ENCODE measurements at places on chromosomes 12 and 14. TPM values are rescaled to one million over a fixed set of nuclear protein-coding genes. Genes with fewer than 3 reads are reported as not detected.

GRCh38 chr12:60165781-60166180 is 570.0 kb downstream of the SLC16A7 start:
- no peak for DNase-seq

GRCh38 chr14:104135904-104136471 is 2.4 kb upstream of the KIF26A start:
- no peak for DNase-seq

DNA sequence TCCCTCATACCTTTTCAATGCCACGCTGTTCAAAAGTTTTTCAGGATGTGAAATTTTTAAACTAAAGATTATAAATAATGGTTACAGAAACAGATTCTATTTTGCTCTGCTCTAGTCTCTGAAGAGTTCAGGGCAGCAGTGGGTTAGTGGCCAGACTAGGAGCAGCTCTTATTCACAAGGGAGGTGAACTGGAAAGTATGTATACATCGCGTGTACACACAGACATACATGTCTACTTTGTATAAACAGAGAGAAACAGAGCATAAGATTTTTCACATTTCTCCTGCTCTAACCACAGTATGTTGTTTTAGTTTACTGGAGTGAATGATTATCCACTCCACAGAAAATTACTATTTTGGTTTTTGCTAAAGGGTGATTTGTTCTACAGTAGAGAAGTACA is 74.4 kb upstream of the CRY1 start:
- DNase-seq: no peak

GRCh38 chr12:93518725-93519124 is 51.4 kb downstream of the MRPL42 start:
- DNase-seq: no peak

GRCh38 chr12:14514946-14515345 is 52.7 kb downstream of the PLBD1 start:
- DNase-seq: no peak

- no peak for DNase-seq
Measured at GRCh38 chr12:16297521-16297920, 20.0 kb upstream of the SLC15A5 start.

Gene SP1
- polyA plus RNA-seq: 33.2 TPM

DNA sequence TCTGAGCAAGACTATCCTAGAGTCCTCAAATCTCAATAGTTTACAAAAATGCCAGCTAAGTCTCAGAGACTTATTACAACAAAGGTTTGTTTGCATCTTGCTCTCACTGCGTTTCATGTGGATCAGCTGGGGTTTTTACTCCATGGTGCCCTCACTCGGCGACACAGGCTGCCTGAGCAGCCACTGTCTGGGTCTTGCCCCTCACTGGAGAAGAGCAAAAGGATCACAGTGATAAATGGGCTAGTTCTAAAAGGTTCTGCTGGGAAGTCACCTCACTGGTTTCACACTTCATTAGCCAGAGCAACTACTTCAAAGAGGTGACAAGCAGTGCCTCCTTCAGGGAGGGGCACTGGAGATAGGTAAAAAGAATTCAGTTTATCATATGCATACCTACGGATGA is 392.0 kb downstream of the RPL10L start:
- DNase-seq: no peak

DNA sequence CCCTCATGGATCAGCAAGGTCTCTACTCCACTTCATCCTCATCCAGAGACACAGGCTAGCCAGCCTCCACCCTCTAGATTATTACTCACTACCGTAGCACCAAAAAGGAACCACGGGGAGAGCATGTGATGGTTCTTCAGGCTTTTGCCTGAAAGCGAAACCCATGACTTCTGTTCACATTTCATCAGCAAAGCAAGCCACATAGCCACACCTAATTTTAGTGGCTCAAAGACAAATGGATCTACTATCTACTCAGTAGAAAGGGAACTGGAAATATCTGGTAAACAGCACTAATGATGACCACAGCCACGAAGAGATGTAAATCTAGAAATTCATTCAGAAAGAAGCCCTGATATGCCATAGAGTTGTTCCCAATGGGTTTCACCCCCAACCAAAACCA is 51.4 kb downstream of the VCPKMT start:
- no peak for DNase-seq

DNA sequence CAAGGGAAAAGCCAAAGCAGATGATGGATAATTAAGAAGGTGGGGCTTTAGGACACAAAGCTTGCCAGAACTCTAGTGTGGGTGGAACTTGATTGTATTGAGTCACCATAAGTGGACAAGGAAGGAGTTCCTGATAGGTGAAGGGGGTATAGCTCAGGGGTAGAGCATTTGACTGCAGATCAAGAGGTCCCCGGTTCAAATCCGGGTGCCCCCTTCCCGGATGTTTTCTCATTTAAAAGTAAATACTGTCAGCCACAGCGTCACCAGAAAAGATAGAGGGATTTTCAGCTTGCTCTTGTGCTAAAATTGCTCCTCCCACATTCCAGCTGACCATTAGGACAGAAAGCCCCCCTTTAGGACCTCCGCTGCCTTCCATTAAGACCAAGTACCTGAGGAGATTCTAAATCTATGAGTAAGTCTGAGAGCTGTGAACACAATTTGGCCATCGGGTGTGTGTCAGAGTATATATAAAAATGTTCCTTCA is 36.6 kb downstream of the DCAF4 start:
- peak; percentile 27 for DNase-seq

Gene SIX1
- 0.57 TPM for polyA plus RNA-seq

Gene CHFR
- polyA plus RNA-seq: 57.0 TPM

DNA sequence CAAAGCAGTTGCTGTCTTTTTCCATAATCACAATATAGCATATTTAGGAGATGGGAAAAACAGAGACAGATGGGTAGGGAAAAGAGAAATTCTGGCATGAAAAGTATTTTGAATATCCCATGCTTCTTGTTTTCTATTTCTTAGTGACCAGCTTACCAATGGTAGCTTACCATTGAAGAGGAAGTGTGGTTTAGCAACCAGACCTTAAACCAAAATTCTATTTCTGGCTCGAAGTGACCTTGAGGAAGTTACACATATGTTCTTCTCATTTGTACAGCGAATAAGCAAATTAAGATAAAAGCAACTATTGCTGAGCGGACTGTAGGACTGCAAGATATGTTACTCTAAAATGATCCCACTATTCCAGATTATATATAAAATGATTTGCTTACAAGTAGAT is 82.9 kb downstream of the FGD4 start:
- peak; percentile 71 for DNase-seq

DNA sequence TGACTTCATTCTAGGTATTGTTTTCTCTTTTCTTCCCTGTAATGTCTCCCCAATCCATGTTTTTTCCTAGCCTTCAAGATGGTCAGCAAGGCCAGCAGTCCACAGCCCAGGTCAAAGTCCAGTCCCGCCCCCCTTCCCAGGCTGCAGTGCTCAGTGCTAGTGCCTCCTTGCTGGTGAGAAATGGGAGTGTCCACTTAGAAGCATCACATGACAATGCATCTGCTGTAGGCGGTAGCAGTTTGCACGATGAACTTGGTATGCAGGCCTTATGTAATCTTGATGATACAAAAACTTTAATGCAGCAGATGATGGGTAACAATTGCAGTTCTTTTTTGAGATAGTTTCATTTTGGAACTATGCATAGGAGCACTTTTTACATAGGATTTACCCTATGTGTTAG is 88.4 kb downstream of the PCNX1 start:
- no peak for DNase-seq

Gene RDH12
- not detected for polyA plus RNA-seq

Gene TTC8
- polyA plus RNA-seq: 16.3 TPM

DNA sequence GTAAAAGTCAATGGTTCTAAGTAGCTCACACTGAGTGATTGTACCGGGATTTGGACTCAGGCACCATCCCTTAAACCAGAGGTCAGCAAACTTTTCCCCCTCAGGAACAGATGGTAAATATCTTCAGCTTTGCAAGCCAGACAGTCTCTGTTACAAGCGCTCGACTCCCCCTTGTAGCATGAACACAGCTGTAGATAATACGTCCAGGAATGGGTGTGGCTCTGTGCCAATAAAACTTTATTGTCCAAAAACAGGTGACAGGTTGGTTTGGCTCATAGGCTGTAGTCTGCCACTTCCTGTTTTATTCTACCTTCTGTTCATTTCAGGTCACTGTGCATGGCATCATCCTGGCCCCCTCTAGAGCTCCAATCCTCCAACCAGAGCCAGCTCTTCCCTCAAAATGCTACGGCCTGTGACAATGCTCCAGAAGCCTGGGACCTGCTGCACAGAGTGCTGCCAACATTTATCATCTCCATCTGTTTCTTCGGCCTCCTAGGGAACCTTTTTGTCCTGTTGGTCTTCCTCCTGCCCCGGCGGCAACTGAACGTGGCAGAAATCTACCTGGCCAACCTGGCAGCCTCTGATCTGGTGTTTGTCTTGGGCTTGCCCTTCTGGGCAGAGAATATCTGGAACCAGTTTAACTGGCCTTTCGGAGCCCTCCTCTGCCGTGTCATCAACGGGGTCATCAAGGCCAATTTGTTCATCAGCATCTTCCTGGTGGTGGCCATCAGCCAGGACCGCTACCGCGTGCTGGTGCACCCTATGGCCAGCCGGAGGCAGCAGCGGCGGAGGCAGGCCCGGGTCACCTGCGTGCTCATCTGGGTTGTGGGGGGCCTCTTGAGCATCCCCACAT is 7.6 kb downstream of the BDKRB1 start:
- DNase-seq: no peak

DNA sequence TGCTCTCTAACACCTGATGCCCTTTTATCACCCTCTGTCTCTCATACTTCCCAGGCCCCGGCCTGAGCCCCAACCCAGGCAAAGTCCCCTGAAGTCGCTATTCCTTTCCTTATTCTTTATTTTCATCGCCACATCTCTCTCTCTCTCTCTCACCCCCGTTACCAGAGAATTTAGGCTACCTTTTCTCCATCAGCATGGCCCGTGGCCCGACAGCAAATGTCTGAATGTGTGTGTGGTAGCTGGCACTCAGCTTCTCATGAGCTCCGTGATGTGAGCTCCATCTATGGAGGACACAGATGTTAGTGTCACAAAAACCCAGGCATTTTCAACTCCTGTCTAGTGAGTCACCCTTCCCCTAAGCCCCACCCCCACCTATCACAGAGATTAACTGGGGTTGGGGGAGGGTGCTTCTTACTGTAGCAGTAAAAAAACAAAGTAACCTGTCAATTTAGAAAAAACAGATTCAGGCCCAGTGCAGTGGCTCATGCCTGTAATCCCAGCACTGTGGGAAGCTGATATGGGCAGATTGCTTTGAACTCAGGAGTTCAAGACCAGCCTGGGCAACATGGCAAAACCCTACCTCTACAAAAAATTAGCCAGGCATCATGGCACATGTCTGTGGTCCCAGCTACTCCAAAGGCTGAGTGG is 53.8 kb downstream of the VCPKMT start:
- DNase-seq: peak; percentile 81

Gene KLRF1
- not detected for polyA plus RNA-seq

DNA sequence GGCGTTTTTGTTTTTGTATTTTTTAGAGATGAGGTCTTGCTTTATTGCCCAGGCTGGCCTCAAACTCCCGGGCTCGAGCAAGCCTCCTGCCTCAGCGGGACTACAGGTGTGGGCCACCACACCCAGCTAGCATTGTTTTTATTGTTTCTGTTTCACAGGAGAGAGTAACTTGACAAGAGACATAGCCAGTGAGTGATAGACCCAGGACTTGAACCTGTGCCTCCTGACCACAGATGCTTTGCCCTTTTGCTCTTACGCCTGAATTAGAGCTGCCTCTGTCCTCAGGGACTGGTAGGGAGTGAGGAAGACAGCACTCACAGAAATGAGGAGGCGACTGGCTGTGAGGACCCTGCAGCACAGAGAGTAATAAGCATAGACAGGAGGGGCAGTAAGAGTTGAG is 2.3 kb downstream of the EVL start:
- DNase-seq: no peak

Gene ASB2
- not detected for polyA plus RNA-seq
